ENCODE measurements at places on chromosomes 3 and 15.

DNA sequence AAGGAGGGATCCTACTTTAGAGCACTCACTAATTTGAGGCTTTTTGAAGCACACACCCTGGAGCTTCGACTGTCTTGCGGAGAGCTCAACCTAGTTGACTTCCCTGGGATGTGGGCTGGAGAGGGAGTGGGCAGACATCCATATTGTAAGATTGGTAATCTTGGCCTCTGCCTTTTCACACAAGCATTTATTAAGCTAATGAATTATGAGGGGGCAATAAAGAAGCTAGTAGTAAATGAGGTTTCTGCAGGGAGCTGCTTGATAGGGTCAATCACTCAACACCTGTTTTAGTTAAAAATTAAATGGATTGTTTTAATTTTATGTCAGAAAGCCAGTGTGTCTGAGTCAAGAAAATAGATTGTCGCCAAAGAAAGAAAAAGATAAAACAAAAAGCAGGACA is 76.3 kb downstream of the PDZRN3 start:
- no peak for DNase-seq

- no peak for DNase-seq
Measured at GRCh38 chr15:80744826-80745225, 34.3 kb upstream of the CEMIP start.

DNA sequence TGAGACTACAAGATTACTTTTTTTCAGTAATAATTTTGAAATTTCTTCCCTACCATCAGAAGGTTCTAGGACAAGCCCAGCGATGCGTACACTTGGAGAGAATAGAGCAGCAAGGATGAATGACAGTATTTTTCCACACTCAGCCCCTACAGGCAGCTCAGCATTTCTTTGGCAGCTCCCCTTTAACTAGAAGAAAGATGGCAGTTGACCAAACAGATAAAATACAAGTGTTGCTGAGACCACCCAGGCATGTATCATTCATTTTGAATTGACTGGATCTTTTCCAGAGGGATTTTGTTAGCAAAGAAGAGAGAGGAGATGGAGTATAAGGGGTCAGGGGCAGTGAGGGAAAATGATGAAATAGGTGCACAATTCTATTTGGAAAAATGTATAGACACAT is 761.3 kb downstream of the AGBL1 start:
- DNase-seq: no peak

GRCh38 chr3:51942603-51943450 is 664 bp downstream of the PARP3 start:
- peak; percentile 37 for DNase-seq

GRCh38 chr3:35088943-35089342 is 550.4 kb upstream of the ARPP21 start:
- DNase-seq: no peak

DNA sequence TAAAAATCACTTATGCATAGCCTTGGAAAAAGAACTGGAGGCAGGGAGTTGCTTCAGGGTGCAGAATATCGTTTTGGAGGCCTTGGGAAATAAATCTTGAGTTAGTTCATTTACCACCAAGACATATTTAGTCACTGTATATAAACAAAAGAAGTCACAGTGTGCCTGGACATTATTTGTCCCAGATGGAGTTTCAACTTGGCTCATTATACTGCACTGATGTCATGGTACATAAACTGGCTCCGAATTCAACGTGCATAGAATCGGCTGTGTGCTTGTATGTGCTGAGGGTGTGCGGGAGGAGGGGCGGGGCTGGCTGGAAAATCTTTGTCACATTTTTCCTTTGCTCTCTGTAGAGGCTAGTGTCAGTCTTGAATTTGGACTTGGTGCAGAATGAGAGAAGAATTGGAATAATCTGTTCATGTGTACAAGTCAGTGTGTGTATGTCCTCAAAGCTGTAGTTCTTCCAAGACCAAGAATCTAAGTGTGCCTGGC is 86.6 kb downstream of the FNDC3B start:
- DNase-seq: no peak

- DNase-seq: no peak
Measured at GRCh38 chr15:100777821-100778220, 101.8 kb upstream of the ALDH1A3 start.

GRCh38 chr3:32143849-32144757 is 37.7 kb downstream of the GPD1L start:
- peak; percentile 47 for DNase-seq

GRCh38 chr3:180747805-180748361 is 68.6 kb upstream of the CCDC39 start:
- DNase-seq: no peak

DNA sequence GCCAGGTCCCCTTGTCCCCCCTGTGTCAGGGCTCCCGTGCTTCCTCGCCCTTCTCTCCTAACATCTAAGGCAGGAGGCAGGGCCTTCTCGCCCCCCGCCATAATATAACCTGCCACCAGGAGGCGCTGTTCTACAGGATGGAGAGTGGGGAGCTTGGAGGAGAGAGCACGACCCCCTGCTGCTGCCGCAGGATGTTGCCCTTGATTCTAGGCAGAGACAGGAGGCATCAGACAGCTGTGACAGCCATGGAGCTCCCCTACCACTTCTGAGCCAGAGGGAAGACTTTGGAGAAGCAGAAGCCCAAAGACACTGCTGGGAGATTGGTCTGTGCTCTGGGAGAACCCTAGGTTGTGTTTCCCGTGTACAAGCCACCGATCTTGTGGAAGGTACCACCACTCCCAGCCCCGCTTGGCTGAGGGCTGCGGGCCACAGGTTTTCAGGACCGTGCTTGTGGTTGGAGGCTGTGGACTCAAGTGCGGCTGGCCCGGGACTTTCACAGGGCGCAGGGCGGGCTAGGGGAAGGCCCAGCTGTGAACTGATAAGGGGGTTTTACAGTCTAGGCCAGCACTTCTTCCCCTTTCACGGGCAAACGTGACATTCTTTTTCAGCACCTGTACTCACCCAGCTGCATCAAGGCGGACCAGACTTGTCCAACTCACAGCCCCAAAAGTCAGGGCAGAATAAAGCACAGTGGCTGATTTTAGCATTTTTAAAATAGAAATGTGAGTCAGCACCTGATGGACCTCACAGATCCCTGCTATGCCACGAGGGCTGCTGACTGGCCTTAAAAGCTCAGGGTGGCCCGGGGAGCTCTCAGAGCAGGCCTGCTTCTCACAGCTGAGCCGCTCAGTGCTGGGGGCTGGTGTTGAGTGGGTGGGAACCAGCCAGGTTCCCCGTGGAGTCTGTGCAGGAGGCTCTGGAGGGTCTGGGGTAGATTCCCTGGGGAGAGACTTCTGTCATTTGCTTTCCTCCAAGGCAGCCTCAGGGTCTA is 2.6 kb upstream of the TIGIT start:
- DNase-seq: peak; percentile 88

DNA sequence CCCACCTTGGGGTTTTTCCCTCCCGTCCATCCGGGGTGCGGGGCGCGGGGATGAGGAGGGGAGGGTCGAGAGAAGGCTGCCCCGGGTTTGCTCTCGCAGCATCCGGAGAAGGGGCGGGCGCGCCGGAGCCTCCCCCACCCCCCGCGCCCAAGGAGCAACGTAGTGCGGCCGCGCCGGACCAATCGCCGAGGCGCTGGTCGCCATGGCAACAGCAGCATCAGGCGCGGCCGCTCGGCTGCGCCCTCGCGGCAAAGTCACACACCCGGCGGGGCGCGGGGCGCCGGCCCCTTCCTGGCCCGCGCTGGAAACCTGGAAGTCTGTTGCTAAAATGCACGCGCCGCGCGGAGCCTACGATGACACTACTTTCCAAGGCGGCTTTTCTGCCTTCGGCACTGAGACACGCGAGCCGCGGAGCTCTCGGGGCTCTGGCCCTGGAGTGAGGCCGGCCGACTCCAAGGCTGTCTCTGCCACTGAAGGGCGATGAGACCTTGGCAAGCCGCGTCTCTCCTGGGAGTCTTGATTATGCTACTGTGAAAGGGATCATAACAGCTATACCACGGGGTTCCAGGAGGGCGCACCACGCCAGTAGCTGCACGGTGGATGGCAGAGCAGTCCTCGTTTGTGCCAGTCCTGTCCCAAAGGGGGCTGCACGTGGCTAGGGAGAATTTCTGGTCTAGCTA is at the start of gene IQSEC1:
Gene IQSEC1 (minus strand): TSS at position 104 of the 680 bp plus-strand sequence. CDS start 415 bp downstream, outside the sequence.
- DNase-seq: peak; percentile 64

DNA sequence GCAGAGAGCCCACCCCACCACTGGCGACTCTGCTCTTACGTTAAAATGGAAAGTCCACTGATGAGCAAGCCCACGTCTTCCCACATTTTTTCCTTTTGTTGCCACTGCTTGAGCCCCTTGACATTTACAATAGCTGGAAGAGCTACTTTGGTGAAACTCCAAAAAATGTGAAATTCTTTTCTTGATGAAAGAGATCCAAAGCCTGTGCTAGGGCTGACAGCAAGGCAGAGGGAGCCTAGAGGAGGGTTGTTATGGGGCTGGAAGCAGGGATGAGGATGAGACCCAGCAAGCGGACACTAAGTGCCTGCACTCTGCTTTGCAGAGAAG is 97.1 kb downstream of the CEMIP start:
- no peak for DNase-seq
